ENCODE measurements at places on chromosomes 4 and X.

DNA sequence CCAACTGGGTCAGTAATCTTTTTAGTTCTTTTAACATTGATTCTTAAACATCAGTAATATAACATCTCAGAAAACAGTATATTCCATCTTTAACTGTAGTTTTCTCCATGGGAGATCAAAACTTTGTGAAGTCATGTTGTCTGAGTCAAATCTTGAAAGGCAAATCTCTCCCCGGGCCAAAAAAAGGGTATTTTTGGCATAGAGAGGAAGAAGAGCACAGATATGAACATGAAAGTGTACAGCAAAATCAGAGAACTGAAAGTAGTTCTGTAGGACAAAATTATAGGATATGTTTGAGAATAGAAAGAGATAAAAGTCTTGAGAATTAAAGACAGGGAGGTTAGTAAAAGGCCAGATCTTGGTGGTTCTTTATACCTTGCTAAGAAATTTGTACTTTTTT is 176.4 kb upstream of the GYPA start:
- DNase-seq: no peak

DNA sequence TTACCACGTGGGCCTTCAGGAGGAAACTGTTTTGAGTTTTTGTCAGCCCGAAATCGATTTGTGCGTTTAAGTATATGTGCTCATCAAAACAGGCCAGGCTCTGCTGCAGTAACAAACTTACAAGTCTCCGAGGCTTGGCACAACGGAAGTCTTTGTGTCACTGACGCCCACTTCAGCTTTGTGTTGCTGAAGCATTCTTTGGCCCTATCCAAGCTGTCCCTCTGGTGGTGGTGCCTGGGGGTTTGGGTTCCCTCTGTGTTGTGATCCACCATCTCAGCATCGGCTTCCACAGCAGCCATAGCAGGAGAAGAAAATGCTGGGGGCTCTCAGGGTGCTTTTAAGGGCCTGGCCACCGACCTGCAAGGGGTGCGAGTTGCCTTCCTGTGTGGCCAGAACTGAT is 176.4 kb downstream of the PTTG2 start:
- no peak for DNase-seq

GRCh38 chrX:130251671-130252070 is 17.0 kb downstream of the ZNF280C start:
- DNase-seq: no peak

DNA sequence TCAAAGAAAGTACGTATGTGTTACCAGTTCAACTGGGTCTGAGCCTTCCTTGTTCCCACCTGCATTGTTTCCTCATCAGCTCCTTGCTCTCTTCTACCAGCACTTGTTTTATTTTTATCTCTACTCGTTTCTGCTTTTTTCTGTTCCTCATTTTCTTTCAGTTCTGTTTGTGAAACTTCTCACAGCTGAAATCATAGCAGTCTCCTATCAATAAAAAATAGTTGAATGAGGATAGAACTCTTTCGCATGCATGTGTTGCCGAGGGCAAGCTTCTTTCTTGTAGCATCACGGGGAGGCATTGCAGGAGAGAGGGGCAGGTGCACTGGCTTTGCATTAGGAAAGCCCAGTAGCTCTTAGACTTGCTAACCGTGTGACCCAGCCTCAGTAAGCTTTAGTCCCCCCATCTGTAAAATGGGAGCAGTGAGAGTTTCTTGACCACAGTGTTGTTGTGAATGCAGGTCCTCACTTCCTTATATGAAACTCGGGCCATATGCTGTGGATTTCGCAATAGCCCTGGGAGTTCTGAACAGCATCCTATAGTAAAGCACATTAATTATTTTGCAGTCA is 24.7 kb downstream of the OFD1 start:
- DNase-seq: no peak

DNA sequence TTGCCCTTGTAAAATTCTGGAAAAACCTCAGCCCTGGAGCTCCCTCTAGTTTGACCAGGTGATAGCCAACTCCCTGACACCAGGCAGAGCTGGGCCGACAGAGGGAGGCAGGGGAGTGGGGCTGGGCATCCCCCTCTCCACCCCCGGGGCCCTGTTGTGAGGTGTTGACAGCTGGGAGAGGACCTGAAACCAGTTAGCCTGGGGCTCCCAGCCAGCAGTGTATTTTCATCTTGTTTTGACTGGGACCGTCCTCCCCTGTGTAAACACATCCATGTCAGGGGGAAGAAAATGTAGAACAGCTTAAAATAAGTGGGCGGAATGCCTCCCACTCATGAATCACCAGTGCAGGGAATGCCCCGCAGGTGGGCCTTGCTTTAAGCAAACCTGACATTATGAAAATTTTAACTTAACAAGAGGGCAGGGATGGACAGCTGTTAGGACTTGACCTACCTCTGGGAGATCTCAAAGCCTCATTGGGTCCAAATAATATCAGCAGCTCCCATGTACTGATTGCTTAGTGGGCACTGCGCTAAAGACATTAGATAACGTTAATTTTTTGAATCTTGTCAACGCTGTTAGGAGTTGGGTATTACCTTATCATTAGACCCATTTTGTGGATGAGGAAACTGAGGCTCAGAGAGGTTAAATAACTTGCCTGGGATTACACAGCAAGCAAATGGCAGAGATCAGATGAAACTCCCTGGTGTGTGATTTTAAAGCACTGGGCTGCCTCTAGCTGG is 45.9 kb downstream of the TSC22D3 start:
- DNase-seq: no peak

Measured in stimulated activated CD4-positive, alpha-beta T cell treated with anti-CD3 and anti-CD28 coated beads, Interleukin-12 subunit alpha, Interleukin-12 subunit beta, amount 100 ng/mL, for 48 hours (primary cell).